ENCODE measurements at places on chromosomes 3 and 15.
A peak's percentile ranks its signal among the peaks of the same experiment; 100 is the strongest.

DNA sequence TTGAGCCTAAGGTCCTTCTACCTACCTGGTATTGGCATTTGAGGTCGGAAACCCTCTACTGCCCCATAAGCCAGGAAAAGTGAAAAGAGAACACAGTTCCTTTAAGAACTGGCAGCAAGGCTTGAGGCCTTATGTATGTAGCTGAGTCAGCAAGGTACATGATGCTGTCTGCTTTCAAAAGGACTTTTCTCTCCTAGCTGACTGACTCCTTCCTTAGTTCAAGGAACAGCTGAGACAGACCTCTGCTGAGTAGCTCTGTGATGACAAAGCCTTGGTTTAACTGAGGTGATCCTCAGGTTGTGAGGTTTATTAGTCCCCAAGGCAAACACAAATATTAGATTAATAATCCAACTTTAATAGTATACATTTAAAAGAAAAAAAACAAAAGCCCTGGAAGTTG is 45.8 kb downstream of the ADPGK start:
- DNase-seq: no peak

GRCh38 chr3:118472586-118472985 is 562.1 kb downstream of the IGSF11 start:
- DNase-seq: no peak

- no peak for DNase-seq
Measured at GRCh38 chr3:137709011-137709601, 55.0 kb upstream of the SOX14 start.

GRCh38 chr3:107432646-107433045 is 55.4 kb downstream of the CCDC54 start:
- no peak for DNase-seq

GRCh38 chr15:90989040-90989768 is 5.1 kb downstream of the PRC1 start:
- no peak for DNase-seq

GRCh38 chr15:50939911-50940310 is 31.4 kb downstream of the AP4E1 start:
- peak; percentile 69 for DNase-seq

DNA sequence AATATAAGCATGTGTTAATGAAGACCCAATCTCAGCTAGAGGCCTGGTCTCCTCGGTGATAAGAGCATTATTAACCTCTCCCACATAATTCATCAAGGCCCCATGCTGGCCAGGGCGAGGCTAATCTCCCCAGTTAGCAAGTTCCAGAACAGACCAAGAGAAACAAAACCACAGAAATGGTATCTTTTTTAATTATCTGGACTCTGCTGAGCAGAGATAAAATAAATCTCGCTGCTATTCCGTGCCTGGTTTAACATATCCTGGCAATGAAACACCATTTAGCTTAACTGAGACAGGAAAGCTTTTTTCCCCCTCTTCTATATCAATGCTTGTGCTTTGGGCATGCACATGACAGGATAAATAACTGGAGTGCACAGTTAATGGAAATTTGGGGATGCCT is 72.5 kb upstream of the ARHGEF3 start:
- DNase-seq: no peak

- DNase-seq: peak; percentile 92
Measured at GRCh38 chr3:45026038-45026437, at the start of gene CLEC3B. Gene CLEC3B (plus strand): TSS chr3:45026303. CDS start chr3:45026363, 60 bp downstream.

DNA sequence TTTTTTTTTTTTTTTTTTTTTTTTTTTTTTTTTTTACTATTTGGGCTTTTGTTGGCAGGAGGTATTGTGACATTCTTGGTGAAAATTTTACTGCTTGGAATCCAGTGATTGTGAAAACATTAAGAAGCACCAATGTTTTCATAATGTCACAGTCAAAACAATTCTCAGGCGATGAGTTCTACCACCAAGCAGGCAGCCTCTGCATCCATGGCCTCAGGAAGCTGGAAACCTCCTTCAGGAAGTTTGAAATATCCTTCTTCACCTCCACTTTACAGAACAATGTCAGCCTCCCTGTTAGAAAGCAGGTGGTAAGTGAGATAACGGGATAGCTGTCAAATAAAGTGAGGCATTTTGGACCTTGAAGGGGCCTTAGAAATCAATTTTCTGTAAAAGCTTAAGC is 98.3 kb downstream of the MEX3B start:
- DNase-seq: peak; percentile 93

GRCh38 chr15:45157974-45158373 is 28.2 kb downstream of the DUOX1 start:
- peak; percentile 86 for DNase-seq

- DNase-seq: no peak
Measured at GRCh38 chr3:127069814-127070440, 87.0 kb downstream of the PLXNA1 start.

- peak; percentile 58 for DNase-seq
Measured at GRCh38 chr3:49906073-49906743, 2.5 kb upstream of the MST1R start.

DNA sequence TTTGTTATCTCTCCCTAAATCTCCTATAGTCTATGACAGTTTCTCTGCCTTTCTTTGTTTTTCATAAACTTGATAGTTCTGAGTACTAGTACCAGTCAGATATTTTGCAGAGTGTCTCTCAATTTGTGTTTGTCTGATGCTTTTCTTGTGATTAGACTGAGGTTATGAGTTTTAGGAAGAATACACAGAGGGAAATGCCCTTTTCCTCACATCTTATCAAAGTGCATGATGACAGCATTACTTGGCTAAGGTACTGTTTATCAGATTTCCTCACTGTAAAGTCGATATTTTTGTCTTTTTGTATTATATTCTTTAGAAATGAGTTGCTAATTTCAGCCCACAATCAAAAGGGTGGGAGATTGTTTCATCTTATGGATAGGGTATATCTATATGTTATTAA is 45.6 kb downstream of the GLCE start:
- no peak for DNase-seq

DNA sequence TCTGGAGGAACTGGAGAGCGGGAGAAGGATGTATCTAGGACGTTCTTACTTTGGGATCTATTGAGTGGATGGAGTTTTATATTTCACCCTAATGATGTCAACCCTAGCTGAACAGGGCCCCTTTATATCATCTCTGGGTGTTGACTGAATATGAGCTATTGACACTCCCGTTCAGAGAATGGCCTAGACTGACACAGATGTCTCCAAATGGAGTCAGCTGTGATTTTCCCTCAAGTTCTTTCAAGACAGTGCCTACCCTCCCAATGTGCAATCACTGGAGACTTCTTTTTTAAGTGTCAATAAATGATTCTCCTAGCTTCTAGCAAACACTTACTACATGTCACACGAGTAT is 63.8 kb downstream of the FRMD4B start:
- no peak for DNase-seq

GRCh38 chr15:47955021-47955420 is 165.8 kb upstream of the SLC24A5 start:
- DNase-seq: no peak

GRCh38 chr15:100928632-100929280 is 9.6 kb downstream of the LRRK1 start:
- DNase-seq: no peak

GRCh38 chr15:40075298-40076044 is 33.2 kb downstream of the BMF start:
- DNase-seq: no peak

GRCh38 chr15:66849746-66850077 is 147.7 kb downstream of the SMAD6 start:
- no peak for DNase-seq

GRCh38 chr3:140052771-140053702 is 118.1 kb downstream of the CLSTN2 start:
- DNase-seq: no peak
